WERI-Rb-1 (cell line): ENCODE measurements at places on chromosomes 5 and 9.

DNA sequence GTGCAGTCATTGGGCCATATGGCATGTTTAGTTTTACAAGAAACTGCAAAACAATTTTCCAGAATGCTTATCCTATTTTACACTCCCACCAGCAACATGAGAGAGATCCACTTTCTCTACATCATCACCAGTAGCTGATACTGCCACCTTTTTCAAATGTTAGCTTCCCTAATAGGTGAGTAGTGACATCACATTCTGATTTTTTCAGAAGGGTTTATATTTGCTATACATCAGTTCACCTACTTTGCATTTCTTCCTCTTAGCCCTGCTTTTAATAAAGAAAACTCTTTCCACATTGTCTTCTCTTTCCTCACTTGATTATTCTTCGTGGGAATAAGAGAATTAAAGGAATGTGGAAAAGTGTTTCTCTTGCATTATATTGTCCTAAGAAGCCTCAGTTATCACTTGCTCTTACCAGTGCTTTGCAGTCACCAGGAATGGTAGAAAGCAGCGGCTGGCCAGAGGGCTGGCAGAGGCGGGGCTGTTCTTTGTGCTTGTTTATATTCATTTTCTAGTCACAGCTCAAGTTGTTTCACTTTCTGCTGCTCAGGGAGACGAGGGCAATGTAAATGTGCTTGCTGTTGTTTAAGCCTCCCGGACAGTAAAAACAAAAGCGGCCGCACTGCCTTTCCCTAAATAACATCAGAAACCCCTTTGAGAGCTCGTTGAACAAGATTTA lies 164.8 kb downstream of the HSD17B3 start:
- no peak for DNase-seq

DNA sequence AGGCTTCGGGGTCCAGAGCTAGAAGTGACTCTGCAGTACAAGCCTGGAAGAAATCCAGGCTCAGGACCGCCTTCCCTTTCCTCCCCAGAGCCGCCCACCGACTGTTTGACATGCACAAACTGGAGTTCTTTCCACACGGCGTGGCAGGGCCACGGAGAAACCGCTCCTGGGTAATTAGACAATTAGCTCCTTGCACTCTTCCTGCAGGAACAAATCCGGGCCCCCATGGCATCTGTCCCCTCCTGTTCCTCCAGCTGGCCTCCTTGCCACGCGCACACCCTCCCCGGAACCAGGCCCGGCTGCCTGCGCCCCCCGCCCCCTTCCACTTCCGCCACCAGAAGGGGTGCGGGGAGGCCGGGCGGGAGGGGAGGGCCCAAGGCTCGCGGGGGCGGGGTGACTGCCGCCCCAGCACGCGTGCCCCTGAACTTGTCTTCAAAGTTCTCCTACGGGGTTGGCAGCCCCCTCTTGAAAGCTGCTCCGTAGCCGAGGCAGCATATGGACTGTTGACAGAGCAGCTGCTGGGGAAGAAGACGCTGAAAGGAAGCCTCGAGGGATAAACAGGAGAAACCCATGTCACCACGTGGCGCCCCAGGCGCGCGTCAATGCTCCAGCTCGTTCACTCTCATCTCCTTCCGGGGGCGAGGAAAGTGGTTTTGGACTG lies 74.3 kb downstream of the SEC61B start:
- DNase-seq, result peak; percentile 97

- no peak for DNase-seq
Measured at GRCh38 chr9:37408933-37409710, 13.4 kb upstream of the GRHPR start.

GRCh38 chr9:16833296-16833835 lies 37.1 kb downstream of the BNC2 start:
- no peak for DNase-seq

DNA sequence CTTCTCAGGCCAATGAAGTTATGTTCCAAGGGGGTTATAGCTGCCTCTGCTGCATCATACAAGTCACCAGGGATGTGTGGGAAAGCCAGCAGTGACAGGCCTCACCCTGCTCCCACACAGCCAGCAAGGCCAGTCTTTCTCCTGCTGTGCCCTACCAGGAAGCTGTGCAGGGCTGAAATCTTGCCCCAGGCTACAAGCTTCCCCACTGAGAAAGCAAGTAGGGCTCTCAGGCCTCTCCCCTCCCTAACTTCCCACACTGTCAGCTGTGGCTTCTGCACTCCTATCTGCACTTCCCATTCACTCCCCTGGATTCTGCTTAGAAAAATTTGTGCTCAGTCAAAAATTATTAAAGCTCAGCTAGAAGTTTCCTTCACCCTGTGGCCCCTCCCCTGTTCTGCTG lies 611.2 kb upstream of the ZNF608 start:
- DNase-seq, result no peak

- DNase-seq, result no peak
Measured at GRCh38 chr5:95949810-95950209, 11.8 kb downstream of the ELL2 start.

DNA sequence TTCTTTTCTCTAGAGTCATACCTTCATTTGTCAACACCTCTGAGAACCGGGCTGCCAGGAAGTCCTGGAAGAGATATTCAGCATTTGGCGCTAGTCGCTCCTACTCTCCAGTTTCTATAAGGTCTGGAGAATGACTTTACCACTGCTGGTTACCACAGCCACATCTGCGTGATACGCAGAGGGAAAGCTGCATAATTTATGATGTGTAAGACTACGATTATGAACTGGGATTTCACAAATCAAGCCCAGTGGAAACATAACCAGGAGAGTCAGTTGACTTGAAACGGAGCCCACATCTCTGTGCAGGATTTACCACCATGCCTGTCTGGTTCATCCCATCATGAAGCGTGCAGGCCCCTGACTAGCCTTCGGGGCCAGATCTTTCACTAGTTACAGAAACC lies 72.6 kb downstream of the FGF1 start:
- no peak for DNase-seq

DNA sequence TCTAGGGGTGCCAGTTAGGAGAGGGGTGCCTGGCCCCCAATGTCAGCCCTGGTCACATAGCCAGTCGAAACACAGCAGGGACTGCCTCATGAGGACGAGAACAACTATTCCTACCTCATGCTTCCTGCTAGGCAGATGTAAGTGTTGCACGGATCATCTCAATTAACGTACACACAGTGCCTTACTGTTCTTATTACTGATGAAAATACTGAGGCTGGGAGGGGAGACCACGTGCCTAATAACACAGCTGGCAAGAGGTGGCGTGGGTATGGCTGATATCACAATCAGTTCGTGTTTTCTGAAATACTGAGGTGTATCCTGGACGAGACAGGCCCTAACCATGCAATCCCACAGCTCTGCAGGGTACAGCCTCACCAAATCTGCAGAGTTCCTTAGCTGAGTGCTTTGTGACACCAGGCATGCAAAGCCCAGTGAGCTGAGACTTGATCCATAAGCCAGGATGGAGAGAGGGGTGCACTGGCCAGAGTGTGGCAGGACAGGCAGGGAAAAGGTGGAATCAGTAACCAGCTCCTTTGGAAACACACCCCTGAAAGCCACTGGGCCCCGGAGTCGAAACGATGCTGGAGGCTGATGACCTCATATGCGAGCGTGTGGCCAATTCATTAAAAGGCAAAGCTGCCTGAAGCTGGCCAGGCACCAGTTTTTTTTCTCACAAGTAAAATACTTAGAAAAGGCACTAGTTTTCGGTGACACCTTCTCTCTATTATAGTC lies 63.9 kb downstream of the PRRT1B start:
- no peak for DNase-seq

DNA sequence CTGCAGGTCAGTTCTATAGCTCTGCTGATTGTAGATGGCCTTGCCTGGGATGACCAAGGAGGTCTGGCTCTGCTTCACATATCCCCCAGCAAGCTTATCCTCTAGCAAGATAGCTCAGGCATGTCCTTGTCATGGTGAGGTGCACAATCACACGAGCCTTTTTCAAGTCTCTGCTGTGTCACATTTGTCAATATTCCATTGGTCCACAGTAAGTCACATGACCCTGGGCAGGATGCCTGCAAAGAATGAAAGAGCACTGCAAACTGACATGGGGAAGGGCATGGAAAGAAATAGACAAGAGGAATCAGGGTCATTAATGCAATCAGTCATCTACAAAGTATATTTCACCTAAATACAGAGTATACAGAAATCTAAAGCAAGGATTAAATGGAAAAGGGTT lies 142.0 kb downstream of the RORB start:
- no peak for DNase-seq

GRCh38 chr9:81565144-81565543 lies 124.2 kb downstream of the TLE1 start:
- no peak for DNase-seq

GRCh38 chr5:140151144-140152021 lies 23.6 kb upstream of the CYSTM1 start:
- no peak for DNase-seq

GRCh38 chr9:122777935-122778627 lies 10.7 kb upstream of the OR5C1 start:
- DNase-seq, result no peak

- no peak for DNase-seq
Measured at GRCh38 chr5:77852068-77852513, 76.0 kb upstream of the TBCA start.

DNA sequence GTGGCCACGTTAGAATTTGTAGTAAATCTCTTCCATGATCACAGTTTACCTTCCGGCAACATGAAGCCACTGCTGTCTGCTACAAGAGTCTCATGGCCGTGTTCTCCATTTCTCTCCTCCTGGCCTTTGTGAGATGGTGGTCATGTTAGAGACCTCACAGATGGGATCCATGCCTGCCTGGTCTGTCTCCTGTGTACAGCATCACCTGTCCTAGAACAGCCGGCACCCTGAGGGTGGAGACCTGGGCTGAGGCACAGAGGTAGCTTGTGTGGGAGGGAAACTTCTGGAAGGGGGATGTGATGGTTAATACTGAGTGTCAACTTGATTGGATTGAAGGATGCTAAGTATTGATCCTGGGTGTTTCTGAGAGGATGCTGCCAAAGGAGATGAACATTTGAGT lies 3.1 kb upstream of the FCN2 start:
- DNase-seq, result no peak

DNA sequence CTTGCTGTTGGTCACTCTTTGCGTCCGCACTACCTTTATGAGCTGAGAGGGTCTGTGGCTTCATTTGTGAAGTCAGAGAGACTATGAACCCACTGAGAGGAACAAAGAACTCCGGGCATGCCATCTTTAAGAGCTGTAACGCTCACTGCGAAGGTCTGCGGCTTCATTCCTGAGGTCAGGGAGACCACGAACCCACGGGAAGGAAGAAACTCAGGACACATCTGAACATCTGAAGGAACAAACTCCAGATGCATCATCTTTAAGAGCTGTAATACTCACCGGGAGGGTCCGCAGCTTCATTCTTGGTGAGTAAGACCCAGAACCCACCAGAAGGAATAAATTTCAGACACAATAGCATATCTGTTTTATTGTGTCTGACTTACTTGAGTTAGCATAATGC lies 19.2 kb downstream of the GCNT1 start:
- no peak for DNase-seq

GRCh38 chr5:171776770-171777759 lies 8.6 kb upstream of the SMIM23 start:
- DNase-seq, result no peak

GRCh38 chr9:118455259-118455658 lies 751.1 kb downstream of the TLR4 start:
- no peak for DNase-seq

- no peak for DNase-seq
Measured at GRCh38 chr9:75672478-75672877, 218.0 kb upstream of the PCSK5 start.

GRCh38 chr9:110309681-110310080 lies 28.0 kb downstream of the TXNDC8 start:
- DNase-seq, result no peak

- no peak for DNase-seq
Measured at GRCh38 chr9:113973963-113974413, 97.9 kb downstream of the ZNF618 start.

GRCh38 chr5:149273950-149274349 lies 2.3 kb downstream of the AFAP1L1 start:
- DNase-seq, result no peak

GRCh38 chr9:109238125-109238524 lies 71.1 kb upstream of the FRRS1L start:
- no peak for DNase-seq

DNA sequence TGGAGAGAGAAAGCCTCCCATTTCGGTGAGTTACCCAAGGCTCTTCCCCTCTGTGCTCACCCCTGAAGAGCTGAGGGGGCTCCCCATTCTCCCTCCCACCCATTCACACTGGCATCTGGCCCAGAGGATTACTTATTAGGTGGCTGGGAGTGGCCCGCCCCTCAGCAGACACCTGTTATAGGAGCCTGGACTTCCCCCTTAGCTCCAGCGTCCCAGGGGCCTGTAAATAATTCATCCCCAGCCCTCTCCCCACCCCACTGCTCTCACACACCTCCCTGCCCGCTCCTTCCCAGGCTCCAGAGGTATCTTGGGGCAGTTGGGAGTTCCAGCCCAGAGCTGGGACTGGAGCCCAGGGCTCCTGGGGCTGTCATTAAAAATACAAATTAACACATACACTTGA lies 11.6 kb upstream of the SLC6A7 start:
- peak; percentile 25 for DNase-seq

DNA sequence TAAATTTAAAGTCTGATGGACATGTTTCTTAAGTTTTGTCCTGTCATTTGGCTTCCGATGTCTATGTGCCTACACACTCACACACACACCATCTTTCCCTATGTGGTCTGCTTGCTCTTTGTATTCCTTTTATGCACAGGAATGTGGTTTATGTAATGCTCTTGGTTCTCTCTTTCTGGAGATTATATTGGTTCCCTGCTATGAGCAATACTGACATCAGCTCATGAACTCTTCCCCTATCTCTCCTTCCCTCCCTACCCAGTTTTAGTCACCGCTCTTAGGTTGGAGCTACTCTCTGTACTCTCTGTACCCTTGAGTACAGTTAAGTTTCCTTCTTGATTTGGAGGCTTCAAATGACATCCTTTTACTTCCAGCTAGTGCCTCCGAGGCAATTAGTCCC lies 77.9 kb upstream of the MVB12B start:
- DNase-seq, result no peak

DNA sequence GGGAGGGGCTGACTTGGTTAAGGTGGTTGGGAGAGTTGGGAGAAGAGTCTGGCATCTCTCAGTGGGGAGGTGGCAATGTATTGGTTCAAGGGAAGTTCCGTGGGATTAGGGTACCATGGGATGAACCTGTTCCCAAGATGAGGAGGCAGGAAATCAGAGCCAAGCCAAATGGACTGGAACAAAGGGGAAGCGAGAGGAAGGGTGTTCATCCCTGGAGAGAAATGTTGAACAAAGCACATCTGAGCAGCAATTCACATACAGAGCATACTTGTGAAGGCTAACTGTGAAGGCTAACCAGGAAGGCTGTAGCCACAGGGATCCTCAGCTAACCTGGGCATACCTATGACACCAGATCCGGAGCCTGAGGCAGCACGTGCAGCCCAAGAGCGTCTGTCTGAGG lies 214.0 kb downstream of the MCTP1 start:
- DNase-seq, result no peak

DNA sequence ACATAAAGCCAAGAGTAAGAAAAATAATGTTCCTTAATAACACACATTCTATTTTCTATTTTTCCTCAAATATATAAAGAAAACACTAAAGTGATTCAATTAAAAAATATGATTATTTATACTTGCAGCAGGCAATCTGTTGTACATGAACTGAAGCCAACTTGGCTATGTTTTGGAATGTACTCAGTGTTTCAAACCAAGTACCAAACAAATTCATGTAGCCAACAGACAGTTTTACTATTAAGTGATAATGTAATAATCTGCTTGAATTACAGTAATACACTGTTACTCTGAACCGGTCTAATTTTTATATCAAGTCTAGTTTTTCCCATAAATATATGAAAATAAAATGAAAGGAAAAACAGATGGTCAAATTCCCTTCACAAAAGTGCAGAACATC lies 58.0 kb downstream of the CEP120 start:
- no peak for DNase-seq
